ENCODE measurements at places on chromosomes 1 and 21.

- no peak for DNase-seq
Observed at GRCh38 chr1:154621875-154622274, 13.9 kb upstream of the ADAR start.

GRCh38 chr1:29504196-29504595, 267.9 kb downstream of the PTPRU start:
- DNase-seq = no peak

DNA sequence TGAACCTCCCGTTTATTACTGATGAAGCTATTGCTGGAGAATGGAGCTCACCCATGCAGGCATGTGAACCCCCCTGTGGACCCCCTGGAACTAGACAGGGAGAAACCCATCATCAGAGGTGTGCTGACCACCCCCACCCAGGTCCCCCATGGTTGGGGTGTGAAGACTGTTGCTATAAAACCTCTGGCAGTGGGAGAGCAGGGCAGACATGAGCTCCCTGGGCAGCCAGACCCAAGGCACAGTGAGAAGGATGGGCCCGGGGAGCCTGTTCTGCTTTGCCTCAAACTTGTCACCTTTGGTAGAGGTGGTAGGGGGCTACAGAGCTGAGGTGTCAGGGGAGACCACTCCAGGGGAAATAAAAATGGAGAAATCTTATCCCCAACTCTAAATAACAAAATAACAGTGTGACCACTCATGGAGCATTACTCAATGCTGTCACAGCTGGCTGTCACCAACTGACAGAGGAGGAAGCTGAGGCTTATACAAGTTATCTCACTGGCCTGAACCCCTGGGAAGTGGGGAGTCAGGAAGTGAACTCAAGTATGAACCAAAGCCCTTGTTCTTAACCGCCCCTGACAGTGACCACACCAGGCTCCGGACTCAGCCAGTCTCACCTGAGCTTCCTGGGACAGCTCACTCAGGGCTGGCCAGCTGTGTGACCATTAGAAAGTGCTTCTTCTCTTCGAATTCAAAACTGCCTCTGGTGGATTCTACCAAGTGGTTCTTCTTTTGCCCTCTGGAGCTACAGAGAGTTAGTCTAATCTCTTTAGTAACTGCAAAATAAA, 698.8 kb downstream of the MATN1 start:
- no peak for DNase-seq

GRCh38 chr1:87044840-87045239, 130.4 kb downstream of the HS2ST1 start:
- no peak for DNase-seq

DNA sequence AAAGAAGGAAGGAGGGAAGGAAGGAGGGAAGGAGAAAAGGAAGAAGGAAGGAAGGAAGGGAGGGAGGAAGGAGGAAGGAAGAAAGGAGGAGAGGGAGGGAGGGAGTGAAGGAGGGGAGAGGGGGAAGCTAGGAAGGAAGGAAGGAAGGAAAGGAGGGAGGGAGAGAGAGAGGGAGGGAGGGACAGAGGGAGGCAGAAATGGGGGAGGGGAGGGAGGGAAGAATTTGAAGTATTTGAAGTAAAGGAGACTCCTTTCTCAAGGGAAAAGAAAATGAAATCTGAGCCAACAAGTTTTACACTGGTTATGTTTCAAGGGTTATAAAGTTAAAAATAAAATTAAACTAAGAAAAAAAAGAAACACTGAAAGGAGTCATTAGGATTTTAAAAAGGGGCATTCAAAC, 431.4 kb downstream of the BRINP3 start:
- DNase-seq = no peak

GRCh38 chr1:41455479-41456332, 28.8 kb downstream of the EDN2 start:
- no peak for DNase-seq

GRCh38 chr1:170727963-170728362, 64.0 kb downstream of the PRRX1 start:
- DNase-seq = no peak
